Activated CD4-positive, alpha-beta T cell treated with anti-CD3 and anti-CD28 coated beads, Interleukin-2, amount 50 U/mL, for 1 hour (primary cell): ENCODE measurements at places on chromosomes 16 and 17.
A peak's percentile ranks its signal among the peaks of the same experiment; 100 is the strongest.

DNA sequence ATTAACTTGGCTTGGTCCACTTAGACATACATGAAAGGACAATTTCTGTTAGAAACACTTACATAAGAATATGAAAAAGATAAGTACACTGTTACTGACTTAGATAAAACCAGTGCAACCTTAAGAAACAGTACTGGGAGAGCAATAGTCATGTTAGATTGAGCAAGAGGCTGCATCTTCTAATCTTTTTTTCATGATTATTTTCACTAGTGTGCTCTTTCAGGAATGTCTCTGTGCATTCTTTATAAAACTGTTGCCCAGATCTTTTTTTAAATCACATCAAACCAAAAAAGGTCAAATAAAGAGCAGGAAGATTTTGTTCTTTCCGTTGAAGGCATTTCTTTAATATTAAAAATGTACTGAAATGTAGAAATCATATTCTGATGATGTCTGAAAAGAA is 100.7 kb upstream of the AXIN2 start:
- DNase-seq, result no peak

DNA sequence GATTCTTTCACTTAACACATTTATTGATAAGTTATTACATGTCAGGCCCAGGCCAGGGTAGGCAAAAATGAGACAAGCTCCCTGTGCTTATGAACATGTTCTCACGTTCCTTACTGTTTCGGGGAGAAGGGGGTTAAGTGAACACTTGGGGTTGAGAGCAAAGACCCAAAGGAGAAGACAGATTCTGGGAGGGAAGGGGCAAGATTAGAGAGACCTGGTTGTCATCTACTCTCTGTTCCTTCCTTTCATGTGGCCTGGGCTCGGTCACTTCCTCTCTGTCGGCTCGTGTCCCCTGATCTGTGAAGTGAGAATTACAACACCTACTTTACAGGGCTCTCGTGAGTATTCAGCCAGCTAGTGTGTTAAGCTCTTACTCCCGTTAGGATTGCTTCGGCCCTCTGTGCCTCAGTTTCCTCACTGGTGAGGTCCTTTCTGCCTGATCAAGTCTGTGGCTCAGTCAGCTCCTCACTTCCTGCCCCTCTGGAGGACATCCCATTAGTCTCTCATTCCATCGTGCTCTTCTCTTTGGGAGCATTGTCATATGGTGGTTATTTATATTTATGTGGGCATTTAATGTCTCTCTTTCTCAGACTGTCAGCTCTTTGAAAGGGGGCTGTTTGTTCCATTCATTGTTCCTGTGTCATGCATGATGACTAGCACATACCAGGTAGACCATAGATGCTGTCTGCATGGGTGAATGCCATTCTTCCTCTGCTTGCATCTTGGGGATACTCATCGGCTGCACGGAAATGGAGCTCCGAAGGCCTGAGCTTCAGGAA is 38.9 kb downstream of the PLCG2 start:
- no peak for DNase-seq

GRCh38 chr17:82238472-82239201 is 9.8 kb downstream of the SLC16A3 start:
- DNase-seq, result peak; percentile 76

GRCh38 chr16:10501016-10501607 is 79.3 kb downstream of the EMP2 start:
- no peak for DNase-seq

DNA sequence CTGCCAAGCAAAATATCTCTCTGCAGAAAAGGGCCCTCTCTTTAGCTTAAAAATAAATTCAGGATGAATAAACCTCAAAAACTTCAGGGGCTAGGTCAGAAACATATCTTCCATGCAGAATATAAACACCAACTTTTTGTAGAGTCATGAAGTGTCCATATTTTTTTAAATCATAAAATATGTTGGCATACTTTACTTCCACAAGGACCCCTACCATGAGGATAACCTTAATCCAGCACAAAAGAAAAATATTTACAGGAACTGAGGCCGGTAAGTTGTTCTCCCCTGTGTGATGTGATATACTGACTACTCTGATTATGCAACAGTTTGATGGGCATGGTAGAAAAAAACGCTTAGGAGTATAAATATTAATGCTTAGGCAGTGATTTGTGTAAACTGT is 264.8 kb upstream of the CDH11 start:
- no peak for DNase-seq

DNA sequence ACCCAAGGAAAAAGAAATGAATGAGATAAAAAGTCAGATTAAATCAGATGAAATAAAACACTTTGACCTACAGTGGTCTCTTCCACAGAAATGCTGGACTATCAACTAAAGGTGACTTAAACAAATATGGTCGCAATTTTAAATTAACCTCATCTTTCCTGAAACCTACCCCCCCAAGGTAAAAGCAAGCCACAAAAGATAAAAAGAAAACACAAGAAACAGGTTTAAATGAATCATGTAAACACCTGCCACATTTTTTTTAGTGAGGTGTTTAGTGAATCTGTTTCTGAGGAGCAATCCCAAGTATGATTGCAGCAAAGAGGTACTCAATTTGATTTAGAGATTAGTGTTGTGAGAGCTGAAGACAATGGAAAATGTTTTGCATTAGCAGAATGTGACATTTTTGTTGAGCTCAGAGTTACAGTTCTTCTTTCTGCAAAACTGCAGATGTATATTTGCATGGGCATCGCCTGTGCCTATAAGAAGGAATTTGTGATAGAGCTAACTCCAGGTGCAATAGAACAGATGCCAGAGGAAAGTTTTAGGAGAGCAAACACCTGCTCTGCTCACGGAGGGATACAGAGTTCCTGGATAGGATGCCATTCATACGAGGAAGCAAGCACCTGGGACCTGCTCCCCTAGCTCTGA is 3.4 kb upstream of the MMD start:
- no peak for DNase-seq

DNA sequence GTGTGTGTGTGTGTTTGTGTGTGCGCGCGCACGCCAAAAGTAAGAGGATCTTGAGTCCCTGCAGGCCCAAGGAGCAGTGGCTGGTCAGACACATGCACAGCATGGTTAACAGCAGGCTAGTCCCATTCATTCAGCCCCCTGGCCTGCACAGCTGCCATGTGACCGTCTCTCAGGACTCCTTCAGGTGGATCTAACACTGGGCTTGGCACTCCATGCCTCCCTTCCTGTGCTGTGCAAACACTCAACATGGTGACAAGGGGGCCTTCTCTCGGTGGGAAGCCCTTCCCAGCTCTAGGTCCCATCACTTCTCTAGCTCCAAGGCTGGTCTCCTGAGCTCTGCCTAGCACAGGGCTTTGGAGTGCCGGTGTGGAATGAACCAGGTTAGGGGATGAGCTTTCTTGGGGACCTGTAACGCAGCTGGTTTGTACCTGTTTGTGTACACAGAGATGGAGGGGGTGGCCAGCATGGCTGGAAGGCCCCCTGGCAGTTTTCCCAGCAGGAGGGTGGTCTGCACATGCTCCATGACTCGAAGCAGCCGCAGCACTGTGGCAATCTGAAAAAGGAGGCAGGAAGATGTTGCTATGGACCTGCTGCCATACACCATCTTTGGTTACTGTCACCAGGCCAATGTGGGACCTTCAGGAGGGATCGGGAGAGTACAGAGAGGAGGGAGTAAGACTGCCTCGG is 69.4 kb upstream of the GCSH start:
- no peak for DNase-seq

- DNase-seq, result no peak
These were observed 1.5 kb downstream of the FLCN start for GRCh38 chr17:17235212-17236174.

- no peak for DNase-seq
These were observed 11.2 kb downstream of the TADA2A start for GRCh38 chr17:37417852-37418251.

- DNase-seq, result no peak
These were observed 9.5 kb downstream of the ABI3 start for GRCh38 chr17:49219987-49220386.

DNA sequence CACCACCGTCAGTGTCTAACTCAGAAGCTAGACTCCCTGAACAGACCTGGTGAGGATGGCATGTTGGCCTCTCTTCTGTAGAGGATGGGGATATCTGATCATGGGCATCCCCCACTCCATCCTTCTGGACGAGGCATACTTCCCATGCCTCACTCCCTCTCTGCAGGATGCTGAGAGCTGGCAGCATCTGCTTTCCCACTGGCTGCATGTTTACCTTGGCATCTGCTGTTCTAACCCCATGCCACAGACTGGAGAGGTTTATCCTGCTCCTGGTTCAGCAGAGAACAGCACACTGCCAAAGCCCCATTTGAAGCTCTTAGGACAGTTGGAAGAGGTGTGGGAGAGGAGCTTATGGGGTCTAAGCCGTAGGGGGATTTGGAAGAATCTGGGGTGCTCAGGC is 46.0 kb downstream of the YPEL2 start:
- DNase-seq, result no peak

- no peak for DNase-seq
These were observed 45.4 kb downstream of the NDEL1 start for GRCh38 chr17:8481089-8481488.

DNA sequence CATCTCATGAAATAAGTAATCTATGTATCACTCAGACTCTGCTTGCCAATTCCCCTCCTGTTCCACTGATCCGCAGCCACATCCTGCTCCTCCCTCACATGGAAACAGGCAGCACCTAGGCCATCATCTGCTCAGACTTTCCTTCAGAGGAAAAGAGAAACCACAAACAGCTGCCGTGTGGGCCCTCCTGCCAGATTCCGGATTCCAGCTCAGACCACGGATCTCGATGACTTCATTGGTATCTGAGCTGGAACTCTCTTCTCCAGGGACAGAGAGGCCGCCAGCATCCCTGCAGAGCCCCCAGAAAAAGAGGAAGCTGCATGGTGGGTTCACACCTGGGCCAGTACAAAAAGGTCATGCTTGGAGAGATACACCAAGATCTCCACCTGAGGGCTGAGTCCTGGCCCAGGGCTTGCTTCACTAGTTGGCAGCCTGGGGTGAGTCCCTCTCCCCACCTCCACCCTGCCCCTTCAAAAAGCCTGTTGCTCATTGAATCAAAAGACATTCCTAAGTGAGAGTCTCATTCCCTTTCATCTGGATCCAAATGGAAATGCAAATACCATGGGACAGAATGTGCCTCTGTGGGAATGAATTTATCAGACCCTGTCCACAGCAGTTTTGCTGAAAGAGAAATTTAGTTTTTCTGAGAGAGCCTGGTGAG is 47.2 kb downstream of the HOXB1 start:
- peak; percentile 17 for DNase-seq

- DNase-seq, result no peak
These were observed 76.0 kb downstream of the VMP1 start for GRCh38 chr17:59783221-59784047.

- DNase-seq, result no peak
These were observed 157.3 kb downstream of the VPS53 start for GRCh38 chr17:557371-557770.

DNA sequence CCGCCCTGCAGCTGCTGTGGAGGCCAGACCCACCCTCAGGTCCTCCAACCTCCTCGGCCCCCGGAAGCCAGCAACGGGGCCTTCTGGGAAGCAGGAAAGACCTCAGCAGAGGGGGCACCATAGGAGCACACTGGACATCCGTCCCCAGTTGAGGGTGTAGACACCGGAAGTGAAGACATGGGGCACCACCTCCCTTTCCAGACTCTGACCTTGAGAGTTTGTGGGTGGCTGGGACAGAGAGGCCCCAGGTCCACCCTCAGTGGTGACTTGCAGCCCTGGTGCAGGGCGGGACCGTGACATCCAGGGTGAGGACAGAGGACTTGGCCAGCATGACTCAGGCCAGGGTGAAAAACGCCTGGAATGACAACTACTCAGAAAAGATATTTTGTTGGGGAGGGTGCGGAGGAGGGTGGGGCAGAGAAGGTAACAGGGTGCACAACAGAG is 19.9 kb downstream of the CEP295NL start:
- DNase-seq, result no peak

- DNase-seq, result no peak
These were observed 5.9 kb downstream of the TMEM98 start for GRCh38 chr17:32933881-32934280.

DNA sequence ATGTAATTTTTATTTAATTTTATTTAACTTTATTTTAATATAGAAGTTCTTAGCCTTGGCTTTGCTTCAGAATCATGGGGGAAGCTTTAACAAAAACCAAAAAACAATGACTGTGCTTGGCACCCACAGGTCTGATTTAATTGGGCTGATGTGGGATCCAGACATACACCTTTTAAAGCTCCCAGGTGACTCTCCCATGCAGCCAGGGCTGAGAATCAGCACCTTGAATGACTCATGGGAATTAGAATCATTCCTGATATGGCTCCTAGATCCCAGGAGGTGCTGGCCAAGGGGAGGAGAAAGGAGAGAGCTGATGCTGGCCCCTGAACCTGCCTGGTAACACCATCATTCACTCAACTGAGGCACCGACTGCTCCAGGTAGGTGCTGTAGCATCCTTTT is 240.7 kb downstream of the PARN start:
- no peak for DNase-seq

- no peak for DNase-seq
These were observed 548 bp downstream of the TBX2 start for GRCh38 chr17:61400066-61400716.

DNA sequence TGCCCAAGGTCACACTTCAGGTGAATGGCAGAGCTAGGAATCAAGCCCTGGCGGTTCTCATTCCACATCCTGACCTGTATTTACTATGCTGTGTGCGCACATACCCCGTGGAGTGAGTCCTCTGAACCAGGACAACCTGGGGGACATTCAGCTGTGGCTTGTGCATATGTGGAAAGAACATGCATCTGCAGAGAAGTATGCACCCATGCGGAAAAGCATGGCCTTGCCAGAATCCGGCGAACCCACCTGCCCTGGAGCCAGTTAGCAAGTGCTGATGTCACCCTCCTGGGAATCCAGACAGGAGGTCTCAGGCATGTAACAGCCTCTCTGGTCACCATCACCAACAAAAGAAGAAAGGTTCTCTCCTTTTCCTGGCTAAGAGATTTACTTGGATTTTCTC is 1.9 kb downstream of the RASL10B start:
- DNase-seq, result no peak
